ENCODE measurements at places on chromosomes 5 and 9.

- DNase-seq = no peak
Measured at GRCh38 chr5:65854925-65855324, 71.5 kb upstream of the ERBIN start.

DNA sequence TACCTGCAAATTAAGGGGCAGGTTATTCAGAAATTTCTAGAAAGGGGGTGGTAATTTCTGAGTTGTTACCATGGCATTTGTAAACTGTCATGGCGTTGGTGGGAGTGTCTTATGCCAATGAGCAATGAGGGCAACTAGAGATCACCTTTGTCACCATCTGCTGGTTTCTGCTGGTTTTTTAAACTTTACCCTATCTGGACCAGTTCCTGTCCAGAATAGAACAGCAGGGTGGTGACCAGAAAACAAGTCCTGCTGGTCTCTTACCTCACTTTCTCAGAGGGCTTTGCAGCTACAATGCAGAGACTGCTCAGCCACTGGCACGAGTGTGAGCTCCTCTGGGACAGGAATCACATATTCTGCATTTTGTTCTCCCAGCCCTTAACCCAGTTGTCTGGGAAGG, 51.4 kb downstream of the FAM114A2 start:
- no peak for DNase-seq

- DNase-seq = no peak
Measured at GRCh38 chr5:138623053-138623452, 47.9 kb upstream of the HSPA9 start.

DNA sequence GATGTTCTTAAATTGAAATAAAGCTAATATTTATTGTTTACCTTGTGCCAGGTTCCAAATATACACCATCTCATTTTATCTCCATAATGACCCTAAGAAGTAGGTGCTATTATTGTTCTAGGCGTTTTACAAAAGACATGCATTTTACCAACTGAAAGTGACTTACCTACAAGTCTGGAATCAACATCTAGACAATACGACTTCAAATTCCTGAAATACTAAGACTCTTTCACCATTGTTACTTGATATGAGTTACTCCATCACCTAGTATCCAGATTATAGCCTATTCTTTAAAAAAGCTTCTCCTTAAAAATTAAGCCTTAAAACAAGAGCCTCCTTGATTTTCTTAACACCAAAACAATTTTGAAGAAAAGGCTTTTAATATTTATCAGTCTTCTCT, 13.3 kb downstream of the HACD4 start:
- DNase-seq = no peak

GRCh38 chr5:334903-335739, 13.6 kb downstream of the AHRR start:
- peak; percentile 37 for DNase-seq

DNA sequence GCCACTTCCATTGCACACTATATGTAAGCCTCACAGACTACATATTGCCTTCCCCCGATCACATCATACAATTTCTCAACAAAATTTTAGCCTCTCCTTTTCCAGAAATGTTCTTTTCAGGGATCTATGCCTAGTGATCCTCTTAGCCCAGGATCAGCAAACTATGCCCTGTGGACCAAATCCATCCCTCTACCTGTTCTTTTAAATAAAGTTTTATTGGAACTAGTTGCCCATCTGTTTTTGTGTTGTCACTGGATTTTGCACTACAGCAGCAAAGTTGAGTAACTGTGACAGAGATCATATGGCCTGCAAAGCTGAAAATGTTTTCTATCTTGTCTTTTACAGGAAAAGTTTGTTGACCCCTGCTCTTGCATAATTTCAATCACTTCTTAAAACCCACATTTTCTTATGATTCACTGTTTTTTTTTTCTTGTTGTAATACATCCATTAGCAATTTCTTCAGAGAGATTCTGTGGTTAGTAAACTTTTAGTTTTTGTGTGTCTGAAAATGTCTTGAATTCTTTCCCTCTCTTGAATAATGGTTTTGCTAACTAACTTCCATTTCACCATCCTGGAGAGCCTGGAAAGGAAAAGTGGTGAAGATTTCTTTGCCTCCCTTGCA, 7.1 kb downstream of the TXNDC8 start:
- DNase-seq = no peak

GRCh38 chr5:174533751-174534241, 190.6 kb upstream of the MSX2 start:
- no peak for DNase-seq

DNA sequence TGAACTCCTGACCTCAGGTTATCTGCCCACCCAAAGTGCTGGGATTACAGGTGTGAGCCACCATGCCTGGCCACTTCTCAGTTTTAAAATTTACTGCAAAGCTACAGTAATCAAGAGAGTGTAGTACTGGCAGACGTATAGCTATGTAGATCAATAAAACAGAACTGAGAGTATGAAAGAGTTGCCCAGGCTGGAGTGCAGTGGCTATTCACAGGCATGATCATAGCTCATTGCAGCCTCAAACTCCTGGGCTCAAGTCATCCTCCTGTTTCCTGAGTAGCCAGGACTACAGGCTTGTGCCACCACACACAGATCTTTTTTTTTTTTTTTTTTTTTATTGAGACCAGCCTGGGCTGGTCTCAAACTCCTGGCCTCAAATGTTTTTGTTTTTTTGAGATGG, 26.5 kb upstream of the NCS1 start:
- no peak for DNase-seq

DNA sequence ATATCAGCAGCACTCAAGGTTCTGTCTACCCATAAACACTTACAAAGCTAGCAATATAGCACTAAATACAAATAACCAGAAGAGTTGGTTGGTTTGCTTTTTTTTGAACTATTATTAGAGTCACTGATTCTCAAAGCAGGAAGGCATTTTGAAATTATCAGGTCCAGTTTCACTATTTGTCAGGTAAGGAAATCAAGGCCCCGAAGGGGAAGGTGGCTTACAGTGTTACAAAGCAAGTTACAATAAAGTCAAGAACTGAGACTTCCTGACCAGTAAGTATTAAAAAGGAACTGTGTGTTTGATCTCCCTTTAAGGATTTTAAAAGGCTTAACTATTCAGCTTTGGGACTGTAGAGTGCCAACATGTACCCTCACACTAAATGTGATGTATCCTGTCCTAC, 10.8 kb downstream of the C5orf15 start:
- DNase-seq = no peak

DNA sequence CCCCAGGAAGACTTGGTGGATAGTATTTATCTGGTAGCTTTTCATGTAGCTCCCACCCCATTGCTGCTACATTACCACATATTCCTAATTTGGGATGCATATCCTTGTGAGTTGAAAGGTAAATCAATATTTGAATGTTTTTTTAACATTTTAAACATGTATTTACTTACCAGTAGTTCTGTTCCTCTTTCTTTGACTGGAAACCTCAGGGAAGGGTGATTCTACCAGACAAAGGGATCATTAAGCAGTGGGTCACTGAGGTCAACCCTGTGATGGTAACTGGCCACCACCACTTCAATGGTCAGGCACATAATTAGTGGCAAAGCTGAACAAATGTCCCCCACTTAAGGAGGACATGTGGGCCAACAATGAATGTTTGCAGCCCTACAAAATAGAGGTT, 27.2 kb upstream of the KLF9 start:
- no peak for DNase-seq

- DNase-seq = no peak
Measured at GRCh38 chr9:131180454-131180853, 55.1 kb downstream of the NUP214 start.

DNA sequence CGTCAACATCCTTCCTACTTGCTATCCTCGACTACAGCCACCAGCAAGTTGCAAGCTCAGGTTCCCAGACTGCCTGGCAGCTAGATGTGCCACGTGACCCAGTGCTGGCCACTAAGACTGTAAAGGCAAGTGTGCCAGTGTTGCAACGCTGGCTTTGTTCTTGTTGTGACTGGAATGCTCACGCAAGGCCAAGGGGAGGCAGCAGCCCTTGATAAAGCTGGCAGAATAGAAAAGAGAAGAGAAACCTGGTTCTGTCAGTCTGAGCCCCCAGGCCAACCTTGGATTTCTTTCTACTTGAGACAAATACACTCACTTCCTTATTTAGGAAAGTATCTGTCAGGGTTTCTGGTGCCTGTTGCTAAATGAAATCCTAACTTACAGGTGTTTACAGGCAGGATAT, 113.0 kb downstream of the KLHL3 start:
- DNase-seq = no peak

- no peak for DNase-seq
Measured at GRCh38 chr9:9791611-9792010, 821.2 kb downstream of the PTPRD start.

GRCh38 chr9:75482566-75482965, 394.3 kb downstream of the OSTF1 start:
- no peak for DNase-seq

DNA sequence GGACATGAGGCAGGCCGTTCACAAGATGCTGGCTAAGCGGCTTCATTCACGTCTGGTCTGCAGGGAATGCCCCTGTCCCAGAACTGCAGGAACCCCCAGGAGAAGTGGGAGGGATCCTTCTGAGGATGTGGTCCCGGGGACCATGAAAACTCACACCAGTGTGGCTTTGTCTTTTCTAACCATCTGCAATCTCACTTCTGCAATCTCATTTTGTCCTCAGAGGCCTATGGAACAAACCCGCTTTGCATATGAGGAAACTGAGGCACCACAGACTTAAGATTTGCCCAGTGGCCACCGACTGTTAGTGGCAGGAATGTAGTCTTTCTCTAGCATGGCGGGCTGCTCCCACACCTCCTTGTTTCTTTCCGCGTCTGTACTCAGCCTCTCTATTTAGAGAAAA, 6.9 kb downstream of the CXCL14 start:
- no peak for DNase-seq

DNA sequence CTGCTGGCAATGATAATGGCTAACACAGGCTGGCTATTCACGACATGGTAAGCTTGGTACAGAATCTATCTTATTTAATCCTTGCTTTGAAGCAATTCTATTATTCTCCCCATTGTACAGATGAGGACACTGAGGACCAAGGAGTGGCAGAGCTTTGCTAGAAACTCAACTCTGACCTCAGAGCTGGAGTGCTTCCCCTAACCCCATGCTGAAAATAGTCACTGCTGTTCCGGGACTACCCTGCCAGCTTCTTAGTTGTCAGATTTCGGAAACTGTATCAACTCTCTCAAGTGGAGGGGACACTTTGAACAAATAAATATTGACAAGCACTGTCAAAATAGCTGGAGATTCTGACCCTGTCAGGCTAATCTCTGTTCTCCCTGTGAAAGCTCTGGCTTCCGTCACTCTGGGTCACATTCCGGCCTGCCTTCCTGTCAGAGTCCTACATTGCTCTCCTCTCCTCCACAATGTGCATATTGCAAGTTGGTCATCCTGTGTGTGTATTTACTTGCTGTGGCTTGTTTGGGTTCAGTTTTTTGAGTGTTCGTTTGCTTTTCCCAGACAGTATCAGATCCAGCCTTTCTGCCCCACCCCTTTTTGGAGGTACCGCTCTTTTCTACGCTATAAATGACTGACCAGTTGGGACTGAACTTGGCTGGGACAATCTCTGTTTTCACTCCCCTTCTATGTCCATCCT, 134.3 kb upstream of the MAP1B start:
- DNase-seq = no peak

GRCh38 chr9:1939926-1940368, 75.2 kb upstream of the SMARCA2 start:
- peak; percentile 45 for DNase-seq

- no peak for DNase-seq
Measured at GRCh38 chr9:108569624-108570023, 286.2 kb downstream of the ACTL7B start.

DNA sequence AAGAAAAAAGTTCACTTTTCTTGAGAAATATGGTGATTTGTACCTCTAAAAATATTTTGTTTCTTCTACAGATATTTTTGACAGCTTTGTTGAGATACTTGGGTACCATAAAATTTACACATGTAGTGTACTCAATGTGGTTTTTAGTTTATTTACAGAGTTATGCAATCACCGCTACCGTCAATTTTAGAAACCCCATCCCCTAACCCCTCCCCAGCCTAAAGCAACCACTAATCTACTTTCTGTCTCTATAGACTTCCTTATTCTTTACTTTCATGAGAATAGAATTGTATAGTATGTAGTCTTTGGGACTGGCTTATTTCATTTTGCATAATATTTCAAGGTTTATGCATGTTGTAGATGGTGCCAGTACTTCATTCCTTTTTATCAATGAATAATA, 45.0 kb upstream of the TDRD7 start:
- DNase-seq = no peak

- peak; percentile 86 for DNase-seq
Measured at GRCh38 chr9:38251036-38251860, 141.3 kb upstream of the ALDH1B1 start.

DNA sequence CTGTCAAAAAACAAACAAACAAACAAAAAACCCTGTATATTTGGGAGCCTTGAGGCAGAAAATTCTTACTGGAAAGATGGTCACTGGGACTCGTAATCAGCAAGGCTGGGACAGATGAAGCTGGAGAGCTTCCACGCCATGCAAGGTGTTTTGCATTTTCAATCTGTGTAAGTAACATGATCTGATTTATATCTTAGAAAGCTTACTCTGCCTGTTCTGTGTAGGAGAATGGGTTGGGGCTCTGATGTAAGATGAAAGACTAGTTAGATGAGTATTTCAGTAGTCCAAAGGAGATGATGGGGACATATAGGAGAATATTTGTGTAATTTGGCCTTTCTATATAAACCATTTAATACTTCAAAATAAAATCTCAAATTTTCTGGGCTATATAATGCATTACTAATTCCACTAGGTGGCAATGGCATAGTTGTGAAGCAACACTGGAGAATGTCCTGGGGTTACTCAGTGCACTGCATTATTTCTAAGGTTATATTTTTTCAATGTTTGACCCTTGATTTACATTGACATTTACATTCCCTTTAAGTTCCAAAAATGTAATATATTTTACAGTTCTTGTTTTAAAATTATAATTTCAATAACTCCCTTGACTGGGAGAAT, 21.9 kb upstream of the FSD1L start:
- peak; percentile 68 for DNase-seq

GRCh38 chr9:36963346-36963745, 70.7 kb downstream of the PAX5 start:
- DNase-seq = no peak

- DNase-seq = no peak
Measured at GRCh38 chr9:36006549-36007315, 30.0 kb upstream of the RECK start.

DNA sequence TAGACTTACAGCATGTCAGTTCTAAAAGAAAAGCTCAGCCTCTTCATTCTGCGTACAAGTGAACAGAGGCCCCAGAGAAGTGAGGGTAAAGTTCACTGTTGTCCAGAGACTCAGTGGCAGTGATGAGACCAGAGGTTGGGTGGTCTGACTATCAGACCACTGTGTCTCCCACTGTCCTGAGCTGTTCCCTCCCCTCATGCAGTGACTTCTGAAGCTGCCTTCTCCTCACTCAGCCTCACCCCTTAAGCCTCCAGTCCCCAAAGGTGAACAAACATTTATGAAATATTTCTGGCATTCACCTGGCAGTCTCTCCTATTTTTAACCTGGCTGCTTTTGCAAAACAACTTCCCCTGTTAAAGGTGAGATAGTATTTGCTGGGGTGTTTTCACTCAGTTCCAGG, 54.7 kb downstream of the ABLIM3 start:
- no peak for DNase-seq
